Naive B cell (primary cell): ENCODE measurements at places on chromosomes 6 and 20. TPM values are rescaled to one million over a fixed set of nuclear protein-coding genes. Genes with fewer than 3 reads are reported as not detected.
A peak's percentile ranks its signal among the peaks of the same experiment; 100 is the strongest.

The MOG gene
- not detected for polyA plus RNA-seq

The SYTL3 gene
- polyA plus RNA-seq: not detected

The EBF4 gene
- polyA plus RNA-seq: not detected

The PSORS1C1 gene
- not detected for polyA plus RNA-seq

The ABT1 gene
- 44.7 TPM for polyA plus RNA-seq

The FOXQ1 gene
- not detected for polyA plus RNA-seq

The SEL1L2 gene
- not detected for polyA plus RNA-seq

The HUS1B gene
- polyA plus RNA-seq: 2.0 TPM

The RNF182 gene
- not detected for polyA plus RNA-seq

DNA sequence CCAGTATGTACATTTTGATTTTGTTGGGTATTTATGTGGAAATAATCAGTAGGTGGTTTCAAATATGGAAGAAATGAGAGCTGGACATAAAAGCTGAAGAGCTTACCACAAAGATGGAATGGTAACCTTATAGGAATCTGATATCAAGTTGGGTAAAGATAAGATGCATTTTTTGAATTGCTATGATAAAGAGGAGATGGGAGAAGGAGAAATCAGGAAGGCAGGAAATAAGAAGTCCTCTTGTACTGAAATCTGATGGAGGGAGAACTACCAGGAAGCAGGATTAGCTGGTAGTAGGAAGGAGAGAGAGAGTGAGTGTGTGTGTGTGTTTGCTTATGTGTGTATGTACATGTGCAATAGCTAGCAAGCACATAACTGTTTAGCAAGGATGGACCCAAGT is 468.4 kb downstream of the PHF3 start:
- DNase-seq: no peak

GRCh38 chr6:155778336-155778735 is 322.7 kb upstream of the NOX3 start:
- DNase-seq: no peak

DNA sequence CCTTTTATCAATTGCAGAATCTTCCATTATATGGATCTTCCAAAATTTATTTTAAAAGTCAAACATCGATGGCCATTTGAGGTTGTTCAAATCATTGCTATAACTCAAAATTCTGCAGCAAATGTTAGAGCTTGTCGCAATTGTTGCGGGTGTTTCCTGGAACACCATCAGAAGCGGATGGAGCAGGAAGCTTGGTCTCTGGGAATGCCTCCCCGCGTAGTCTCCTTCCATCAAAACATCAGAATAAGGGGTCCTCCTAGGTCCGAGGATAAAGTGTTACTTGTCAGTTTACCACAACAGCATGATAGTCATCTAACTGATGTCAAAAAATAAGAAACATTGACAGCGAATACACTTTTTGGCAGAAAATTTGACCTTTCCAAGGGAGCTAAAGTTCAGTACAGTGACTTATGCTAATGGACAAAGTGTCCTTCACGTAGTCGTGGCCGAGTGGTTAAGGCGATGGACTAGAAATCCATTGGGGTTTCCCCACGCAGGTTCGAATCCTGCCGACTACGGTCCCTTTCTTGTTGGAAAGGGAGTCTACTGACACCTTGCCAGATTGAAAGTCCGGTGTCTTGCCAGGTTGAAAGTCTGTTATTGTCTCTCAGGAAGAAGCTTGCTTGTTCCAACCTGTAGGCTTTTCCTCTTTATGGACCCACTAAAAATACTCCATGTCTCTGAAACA is 59.0 kb upstream of the ZNF184 start:
- DNase-seq: no peak

GRCh38 chr6:45441851-45442453 is 64.2 kb upstream of the SUPT3H start:
- no peak for DNase-seq

DNA sequence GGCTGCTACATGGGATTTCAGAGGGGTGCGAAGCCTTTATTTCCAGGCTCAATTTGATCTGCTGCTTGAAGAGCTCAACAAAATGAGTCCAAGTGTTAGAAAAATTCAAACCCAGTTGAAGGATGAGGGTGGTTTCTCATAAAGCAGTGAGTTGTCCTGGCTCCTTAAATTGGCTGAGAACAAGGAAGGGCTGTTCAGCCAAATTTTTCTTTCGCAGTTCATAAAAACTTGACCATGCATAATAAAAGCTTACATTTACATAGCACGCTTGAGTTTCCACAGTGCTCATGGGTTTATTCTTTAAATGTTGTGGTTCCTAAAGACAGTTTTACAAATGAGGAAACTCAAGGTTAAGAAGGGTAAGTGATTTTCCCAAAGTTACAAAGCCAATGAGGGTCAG is 174.4 kb upstream of the FOXA2 start:
- no peak for DNase-seq

DNA sequence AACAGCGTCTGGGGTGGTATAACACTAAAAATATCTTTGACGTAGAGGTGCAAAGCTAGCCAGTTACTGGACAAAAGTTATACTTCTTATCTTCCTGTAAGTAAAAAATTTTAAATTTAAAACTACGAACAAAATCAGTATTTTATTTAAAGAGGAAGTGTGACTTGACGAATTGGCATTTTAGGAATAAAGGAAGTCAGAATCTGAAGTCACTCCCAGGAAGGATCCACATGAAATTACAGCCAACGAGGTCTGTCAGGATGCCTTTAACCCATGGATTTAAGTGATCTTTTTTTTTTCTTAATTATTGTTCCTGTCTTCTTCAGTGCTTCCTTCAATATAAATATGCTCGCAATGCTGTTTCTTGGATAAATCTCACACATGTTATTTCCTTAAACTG is 27.2 kb upstream of the SNX9 start:
- no peak for DNase-seq

DNA sequence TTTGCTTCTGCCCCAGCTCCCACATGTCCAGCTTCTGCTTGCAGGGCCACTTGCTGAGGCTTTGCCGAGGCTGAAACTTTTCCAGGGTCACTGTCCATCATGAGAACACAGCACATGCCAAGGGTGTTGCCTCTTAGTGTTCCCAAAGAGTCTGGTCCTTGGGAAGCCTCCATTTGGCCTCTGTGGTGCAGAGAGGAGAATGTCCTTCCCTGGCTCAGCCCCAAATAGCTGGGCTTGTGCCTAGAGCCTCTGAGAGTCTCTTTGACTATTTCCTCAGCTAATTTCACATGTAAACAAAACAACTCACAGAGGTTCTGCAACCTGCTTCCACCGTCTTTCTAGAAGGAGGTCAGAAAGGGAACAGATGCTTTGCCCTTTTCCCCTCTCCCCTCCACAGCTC is 40.4 kb upstream of the RAB23 start:
- DNase-seq: no peak

DNA sequence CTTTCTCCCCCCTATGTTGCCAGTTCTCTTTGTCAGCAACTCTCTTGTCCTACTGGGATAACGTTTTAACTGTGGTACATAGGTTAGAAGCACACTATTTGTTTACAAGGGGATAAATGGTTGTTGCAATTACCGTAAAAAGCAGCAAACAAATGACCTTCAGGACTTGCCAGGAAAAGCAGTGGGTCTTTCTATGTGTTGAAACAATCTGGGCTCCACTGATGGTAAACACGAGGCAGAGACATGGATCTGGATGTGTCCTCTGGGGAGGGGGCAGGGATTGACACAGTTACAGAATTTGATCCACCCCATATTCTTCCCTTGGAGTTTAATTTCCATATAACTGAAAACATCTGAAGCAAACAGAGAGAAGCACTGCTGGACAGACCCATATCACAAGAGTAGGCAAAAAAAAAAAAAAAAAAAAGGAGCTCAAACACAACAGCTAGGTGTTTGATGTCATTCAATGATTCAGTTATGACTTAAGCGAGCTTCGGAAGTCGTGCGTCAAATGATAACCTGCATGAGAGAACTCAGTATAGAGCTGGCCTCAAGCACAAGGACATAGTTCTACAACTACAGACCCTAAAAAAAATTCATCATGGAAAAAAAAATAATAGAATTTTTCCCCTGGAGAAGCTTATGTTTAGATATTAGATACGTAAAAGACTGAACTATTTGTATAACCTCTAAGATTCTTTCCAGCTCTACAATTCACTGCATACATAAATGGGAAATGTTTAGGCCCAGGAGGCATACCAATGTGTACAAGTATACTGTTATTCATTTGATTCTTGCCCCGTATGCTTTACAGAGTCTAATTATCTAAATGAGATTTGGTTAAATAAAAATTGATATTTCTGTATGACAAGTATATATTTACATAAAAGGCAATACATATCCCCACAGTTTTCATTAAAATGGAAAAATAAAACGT is 127.7 kb downstream of the ALDH8A1 start:
- DNase-seq: no peak

GRCh38 chr6:34576286-34576955 is 20.3 kb upstream of the SPDEF start:
- no peak for DNase-seq

DNA sequence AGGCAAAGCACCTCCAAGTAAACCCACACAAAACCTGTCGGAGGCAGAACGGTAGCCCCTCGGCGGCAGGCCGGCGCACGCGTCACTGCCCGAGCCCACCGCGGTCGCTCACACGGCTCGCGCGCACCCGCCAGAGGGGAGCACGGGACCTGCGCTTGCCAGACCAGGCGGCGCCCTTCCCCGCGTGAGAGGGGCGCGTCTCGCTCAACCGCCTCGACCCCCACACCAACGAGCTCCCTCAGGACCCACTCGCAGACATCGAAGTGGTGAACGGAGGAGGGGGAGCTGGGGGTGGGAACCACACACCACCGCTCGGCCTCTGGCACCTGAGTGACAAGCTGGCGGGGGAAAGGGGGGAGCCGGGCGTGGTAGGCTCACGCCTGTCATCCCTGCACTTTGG is 1513.4 kb upstream of the DEFB115 start:
- DNase-seq: no peak

DNA sequence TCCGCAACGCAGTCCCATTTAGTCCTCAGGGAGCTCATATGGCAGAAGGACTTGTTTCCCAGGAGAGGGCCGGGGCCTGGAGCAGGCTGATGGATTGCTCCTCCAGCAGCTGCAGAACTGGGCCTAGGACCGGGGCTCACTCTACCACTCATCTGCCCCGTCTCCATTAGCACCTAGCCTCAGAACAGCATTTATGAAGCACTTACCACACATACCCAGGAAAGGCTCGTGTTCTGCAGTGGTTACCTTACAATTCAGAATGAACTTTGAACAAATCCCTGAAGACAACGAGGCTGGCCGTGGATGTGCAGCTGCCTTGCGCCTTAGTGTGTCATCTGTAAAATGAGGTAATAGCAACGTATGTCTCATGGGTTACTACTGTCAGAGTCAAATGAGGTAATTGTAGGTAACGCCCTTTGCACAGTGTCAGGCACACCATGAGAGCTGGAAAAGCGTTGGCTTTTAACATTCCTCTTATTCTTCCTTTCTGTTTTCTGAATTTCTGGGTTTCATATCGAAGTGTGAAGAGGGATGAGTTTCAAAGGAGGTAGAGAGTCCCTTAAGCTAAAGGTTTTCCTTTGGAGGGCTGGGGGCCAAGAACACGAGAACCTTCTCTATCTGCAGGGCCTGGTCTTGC is 46.3 kb upstream of the CD93 start:
- DNase-seq: no peak

DNA sequence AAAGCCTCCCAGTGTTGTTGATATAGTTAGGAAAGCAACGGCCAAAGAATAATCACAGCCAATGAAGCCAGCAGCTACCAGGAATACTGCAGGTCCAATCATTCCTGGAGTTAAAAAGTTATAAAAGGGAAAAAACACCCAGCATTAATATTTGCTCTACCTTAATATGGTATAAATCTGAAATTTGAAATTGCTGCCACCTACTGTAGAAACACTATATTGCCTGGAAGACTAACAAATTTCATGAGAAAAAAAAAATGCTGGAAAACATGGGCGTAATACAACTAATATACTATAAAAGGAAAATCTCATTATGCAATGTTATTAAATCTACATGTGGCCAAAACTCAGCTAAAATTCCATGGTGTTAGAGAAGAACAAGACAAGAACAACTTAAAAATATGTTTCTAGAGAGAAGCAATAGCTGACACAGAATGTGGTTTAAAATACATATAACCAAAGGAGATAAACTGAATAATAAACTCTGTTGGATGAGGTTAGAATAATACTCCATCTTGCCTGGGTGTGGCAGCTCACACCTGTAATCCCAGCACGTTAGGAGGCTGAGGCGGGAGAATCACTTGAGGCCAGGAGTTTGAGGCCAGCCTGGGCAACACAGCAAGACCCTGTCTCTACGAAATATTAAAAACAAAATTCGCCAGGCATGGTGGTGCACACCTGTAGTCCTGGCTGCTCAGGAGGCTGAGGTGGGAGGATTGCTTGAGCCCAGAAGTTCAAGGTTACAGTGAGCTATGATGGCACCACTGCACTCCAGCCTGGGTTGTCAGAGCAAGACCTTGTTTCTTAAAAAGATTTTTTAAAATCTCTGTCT is 43.1 kb downstream of the SLC17A5 start:
- DNase-seq: peak; percentile 39

DNA sequence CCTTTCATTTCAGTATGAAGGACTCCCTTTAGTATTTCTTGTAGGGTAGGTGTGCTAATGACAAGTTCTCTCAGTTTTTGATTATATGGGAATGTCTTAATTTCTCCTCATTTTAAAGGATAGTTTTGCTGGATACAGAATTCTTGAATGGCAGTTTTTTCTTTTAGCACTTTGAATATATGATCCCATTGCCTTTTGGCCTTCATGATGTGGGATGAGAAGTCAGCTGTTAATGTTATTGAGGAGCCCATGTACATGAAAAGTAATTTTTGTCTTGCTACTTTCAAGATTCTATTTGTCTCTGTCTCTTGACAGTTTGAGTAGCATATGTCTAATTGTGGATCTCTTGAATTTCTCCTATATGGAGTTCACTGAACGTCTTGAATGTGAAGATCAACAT is 30.9 kb downstream of the RSPH3 start:
- DNase-seq: no peak

GRCh38 chr20:8018958-8019245 is 659 bp downstream of the TMX4 start:
- peak; percentile 76 for DNase-seq

DNA sequence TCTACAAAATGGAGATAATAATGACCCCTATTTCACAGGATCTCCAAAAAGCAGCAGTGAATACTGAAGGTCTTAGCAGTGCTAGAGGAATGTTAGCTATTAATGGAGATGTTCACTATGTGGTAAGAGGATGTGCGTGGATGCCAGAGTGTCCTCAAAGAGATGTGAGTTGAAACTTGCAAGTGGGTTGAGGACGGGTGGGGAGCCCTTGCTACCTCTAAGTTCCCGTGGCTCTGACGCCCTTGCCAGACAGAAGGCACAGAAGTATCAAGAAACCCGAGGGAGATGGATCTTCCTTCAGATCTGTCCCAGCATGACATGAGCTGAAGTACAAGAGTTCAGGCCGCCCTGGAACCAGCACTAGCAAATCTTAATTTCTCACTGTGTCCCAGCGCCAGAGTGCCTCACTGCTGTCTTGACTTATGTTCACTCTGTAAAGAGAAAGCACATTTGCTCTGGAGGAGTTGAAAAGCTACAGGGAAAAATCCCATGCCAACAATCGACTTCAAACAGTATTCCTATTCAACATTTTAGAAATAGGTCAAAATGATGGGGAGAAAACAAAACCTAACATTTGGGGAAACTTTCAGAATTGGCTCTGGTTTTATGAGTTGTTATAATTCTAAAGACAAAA is 59.5 kb downstream of the FYN start:
- no peak for DNase-seq

- no peak for DNase-seq
Observed at GRCh38 chr6:29720863-29721262, 2.4 kb upstream of the HLA-F start.
